ENCODE measurements at places on chromosomes 4 and X. TPM values are rescaled to one million over a fixed set of nuclear protein-coding genes. Genes with fewer than 3 reads are reported as not detected.

- no peak overlapping the region for H3K4me3 ChIP-seq
- peak; percentile 32 for DNase-seq
- no peaks in the 10 kb centered on the region for H3K27me3 ChIP-seq
- no peaks in the 10 kb centered on the region for H3K4me1 ChIP-seq
- no peaks in the 10 kb centered on the region for H3K36me3 ChIP-seq
These were observed 44.0 kb downstream of the SLC25A5 start for GRCh38 chrX:119512146-119512800.

DNA sequence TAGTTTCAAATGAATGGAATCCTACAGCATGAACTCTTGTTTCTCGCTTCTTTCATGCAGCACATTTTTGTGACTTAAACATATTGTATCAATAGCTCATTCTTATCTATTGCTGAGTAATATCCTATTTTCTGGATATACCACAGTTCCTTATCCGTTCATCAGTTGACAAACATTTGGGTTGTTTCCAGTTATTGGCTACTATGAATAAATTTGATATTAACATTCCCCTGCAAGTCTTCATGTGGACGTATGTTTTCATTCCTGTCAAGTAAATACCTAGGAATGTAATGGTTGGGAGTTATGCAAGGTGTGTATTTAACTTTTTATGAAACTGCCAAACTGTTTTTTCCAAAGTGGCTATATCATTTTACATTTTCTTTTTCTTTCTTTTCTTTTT is 114.0 kb upstream of the SH3RF1 start:
- no peak overlapping the region for H3K4me3 ChIP-seq
- H3K27ac ChIP-seq = no peak overlapping the region
- H3K27me3 ChIP-seq = no peaks in the 10 kb centered on the region
- DNase-seq = peak; percentile 32
- H3K4me1 ChIP-seq = peaks cover 6% of the 10 kb centered on the region

- H3K4me3 ChIP-seq = no peak overlapping the region
- no peaks in the 10 kb centered on the region for H3K36me3 ChIP-seq
These were observed 586.0 kb upstream of the AADAT start for GRCh38 chr4:170675568-170676262.

DNA sequence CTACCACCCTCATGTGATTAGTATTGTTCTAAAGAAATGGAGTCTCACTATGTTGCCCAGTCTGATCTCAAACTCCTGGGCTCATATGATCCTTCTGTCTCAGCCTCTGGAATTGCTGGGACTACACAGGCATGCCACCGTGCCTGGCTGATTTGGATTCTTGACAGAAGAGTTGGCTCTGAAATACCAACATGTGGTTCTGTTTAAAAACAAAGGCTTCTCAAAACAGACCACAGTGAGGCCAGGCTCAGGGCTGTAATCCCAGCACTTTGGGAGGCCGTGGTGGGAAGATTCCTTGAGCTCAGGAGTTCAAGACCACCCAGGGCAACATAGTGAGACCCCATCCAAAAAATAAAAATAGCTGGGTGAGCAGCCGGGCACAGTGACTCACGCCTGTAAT is 126.7 kb downstream of the DHRSX start:
- DNase-seq = peak; percentile 30
- H3K27ac ChIP-seq = no peak overlapping the region
- no peaks in the 10 kb centered on the region for H3K27me3 ChIP-seq
- no peaks in the 10 kb centered on the region for H3K36me3 ChIP-seq
- no peak overlapping the region for H3K4me3 ChIP-seq

DNA sequence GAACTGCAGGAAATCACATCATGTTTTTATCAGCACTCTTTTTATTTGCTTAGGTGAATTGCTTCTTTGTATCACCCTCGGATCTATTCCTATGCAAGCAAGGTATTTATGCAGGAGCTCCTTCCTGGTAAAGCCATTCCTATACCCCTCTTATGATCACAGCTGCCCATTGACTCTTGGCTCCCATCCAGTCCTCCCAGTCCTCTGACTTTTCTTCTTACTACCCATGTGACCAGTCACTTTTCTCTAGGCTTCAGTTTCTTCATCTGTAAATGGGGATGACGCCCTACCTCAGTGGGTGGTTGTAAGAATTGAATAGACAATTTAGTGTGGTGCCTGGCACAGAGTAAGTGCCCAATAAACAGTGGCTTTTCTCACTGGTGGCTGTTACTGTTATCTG is 144.9 kb downstream of the FHIP1A start:
- no peak overlapping the region for H3K27ac ChIP-seq
- no peak for DNase-seq
- H3K4me1 ChIP-seq = no peaks in the 10 kb centered on the region
- H3K27me3 ChIP-seq = peaks cover 5% of the 10 kb centered on the region
- no peaks in the 10 kb centered on the region for H3K36me3 ChIP-seq

- no peak for DNase-seq
- H3K27ac ChIP-seq = no peak overlapping the region
- no peaks in the 10 kb centered on the region for H3K4me1 ChIP-seq
- no peaks in the 10 kb centered on the region for H3K36me3 ChIP-seq
- H3K4me3 ChIP-seq = no peak overlapping the region
These were observed 112.4 kb upstream of the CXCL13 start for GRCh38 chr4:77493120-77493752.

DNA sequence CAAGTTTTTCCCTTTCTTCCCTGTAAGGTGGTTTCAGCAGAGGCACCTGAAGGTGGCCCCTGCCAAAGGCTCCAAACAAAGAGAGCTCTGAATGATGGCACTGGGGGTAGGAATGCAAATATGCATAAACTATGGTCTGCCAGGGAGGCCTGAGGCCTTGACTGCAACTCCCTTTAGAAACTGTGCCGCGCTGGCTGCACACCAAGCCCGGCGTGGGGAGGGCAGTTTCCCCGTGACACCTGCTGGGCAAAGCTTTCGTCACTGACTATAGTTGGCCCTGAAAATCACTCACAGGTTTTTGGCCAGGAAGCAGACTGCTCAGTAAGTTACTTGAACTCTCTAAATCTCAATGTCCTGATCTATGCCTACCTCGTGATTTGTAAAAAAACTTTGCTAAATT is 97.8 kb upstream of the ATOH1 start:
- H3K27me3 ChIP-seq = no peaks in the 10 kb centered on the region
- H3K27ac ChIP-seq = no peak overlapping the region
- no peak overlapping the region for H3K4me3 ChIP-seq
- DNase-seq = no peak

- no peak overlapping the region for H3K4me3 ChIP-seq
- no peak overlapping the region for H3K27ac ChIP-seq
- H3K36me3 ChIP-seq = no peaks in the 10 kb centered on the region
- H3K4me1 ChIP-seq = no peaks in the 10 kb centered on the region
- no peaks in the 10 kb centered on the region for H3K27me3 ChIP-seq
These were observed 22.7 kb downstream of the JAKMIP1 start for GRCh38 chr4:6177587-6178197.

DNA sequence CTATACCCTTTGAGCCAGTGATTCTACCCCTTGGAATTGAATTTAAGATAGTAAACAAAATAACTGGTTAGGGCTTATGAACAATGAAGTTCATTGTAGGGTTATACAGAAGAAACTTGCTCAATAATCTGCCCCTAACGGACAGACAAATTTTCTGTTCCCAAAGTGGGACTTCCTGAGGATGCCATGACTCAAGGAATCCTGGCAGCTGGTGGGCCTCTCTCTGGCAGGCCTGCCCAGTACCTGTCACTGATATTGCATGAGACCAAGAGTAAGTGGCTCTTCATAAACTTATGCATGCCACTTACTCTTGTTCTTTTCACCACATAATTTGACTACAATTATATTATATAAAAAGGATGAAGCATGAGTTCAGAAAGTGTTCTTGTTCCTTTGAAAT is 41.5 kb downstream of the GPRIN3 start:
- no peaks in the 10 kb centered on the region for H3K36me3 ChIP-seq
- DNase-seq = no peak
- H3K4me3 ChIP-seq = no peak overlapping the region
- no peaks in the 10 kb centered on the region for H3K4me1 ChIP-seq
- no peaks in the 10 kb centered on the region for H3K27me3 ChIP-seq
- H3K27ac ChIP-seq = no peak overlapping the region

- no peaks in the 10 kb centered on the region for H3K27me3 ChIP-seq
- no peak for DNase-seq
- H3K4me3 ChIP-seq = no peak overlapping the region
- no peaks in the 10 kb centered on the region for H3K4me1 ChIP-seq
- no peak overlapping the region for H3K27ac ChIP-seq
These were observed 91.2 kb downstream of the FAM53A start for GRCh38 chr4:1592709-1593417.

- H3K27me3 ChIP-seq = no peaks in the 10 kb centered on the region
- H3K4me1 ChIP-seq = no peaks in the 10 kb centered on the region
- no peak overlapping the region for H3K4me3 ChIP-seq
- no peak overlapping the region for H3K27ac ChIP-seq
- no peak for DNase-seq
These were observed 51.7 kb upstream of the AP1S2 start for GRCh38 chrX:15906041-15906943.

- no peak overlapping the region for H3K27ac ChIP-seq
- no peak overlapping the region for H3K4me3 ChIP-seq
- no peaks in the 10 kb centered on the region for H3K4me1 ChIP-seq
- H3K27me3 ChIP-seq = no peaks in the 10 kb centered on the region
These were observed 110.3 kb upstream of the ZXDB start for GRCh38 chrX:57481514-57481913.

DNA sequence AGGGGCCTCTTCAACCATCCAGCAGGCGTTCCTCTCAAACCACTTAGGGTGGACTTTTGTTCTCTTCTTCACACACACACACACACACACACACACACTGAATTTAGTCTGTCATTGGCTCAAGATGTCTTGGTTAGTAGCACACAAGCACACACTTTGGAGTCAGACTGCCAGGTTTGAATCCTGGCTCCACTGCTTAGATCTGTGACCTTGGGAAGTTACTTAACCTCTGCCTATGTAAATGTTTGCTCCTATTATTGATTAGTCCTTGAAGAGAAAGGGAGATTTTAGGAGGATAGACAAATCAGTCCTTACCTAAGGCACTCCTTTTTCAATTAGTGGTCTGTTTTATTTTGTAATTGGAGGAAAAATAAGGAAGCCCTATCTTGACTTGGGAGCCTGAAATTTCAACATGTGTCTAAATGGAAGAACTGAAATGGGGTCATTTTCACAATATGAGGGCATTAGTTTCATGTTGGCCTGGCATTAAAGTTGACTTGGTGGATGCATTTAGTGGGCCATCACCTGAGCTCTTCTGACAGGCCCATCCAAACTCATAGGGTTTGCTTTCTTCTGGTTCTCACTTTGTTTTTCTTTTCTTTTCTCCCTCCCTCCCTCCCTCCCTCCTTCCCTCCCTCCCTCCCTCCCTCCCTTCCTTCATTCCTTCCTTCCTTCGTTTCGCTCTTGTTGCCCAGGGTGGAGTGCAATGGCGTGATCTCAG is 13.3 kb upstream of the TMEM131L start:
- no peak overlapping the region for H3K4me3 ChIP-seq
- no peaks in the 10 kb centered on the region for H3K4me1 ChIP-seq
- no peak for DNase-seq
- H3K36me3 ChIP-seq = no peaks in the 10 kb centered on the region
- H3K27me3 ChIP-seq = no peaks in the 10 kb centered on the region
- no peak overlapping the region for H3K27ac ChIP-seq

DNA sequence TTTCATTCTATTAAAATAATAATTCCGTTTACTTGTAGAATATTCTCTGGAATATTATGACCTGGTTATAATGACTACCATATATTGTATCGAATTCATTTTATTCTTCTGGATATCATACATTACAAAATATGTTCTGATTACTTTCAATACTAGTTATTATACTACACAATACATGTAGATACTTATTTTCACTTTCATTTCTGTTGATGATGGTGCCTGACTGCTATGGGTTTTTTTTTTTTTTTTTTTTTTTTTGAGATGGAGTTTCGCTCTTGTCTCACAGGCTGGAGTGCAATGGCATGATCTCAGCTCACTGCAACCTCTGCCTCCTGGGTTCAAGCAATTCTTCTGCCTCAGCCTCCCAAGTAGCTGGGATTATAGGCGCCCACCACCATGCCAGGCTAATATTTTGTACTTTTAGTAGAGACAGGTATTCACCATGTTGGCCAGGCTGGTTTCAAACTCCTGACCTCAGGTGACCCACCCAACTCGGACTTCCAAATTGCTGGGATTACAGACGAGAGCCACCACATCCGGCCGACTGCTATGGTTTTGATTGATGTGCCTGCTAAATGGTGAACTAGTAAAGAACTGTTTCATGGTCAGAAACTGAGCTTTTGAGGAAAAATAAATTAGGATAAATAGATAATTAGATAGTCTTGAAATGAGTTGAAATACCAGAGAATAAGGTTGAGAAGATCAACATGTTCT is 39.5 kb downstream of the PCDH10 start:
- DNase-seq = no peak
- no peak overlapping the region for H3K4me3 ChIP-seq
- H3K27me3 ChIP-seq = no peaks in the 10 kb centered on the region
- peaks cover 9% of the 10 kb centered on the region for H3K4me1 ChIP-seq

GRCh38 chr4:86220121-86220520 is 139.7 kb downstream of the MAPK10 start:
- no peak overlapping the region for H3K4me3 ChIP-seq
- DNase-seq = peak; percentile 56
- H3K4me1 ChIP-seq = no peaks in the 10 kb centered on the region
- no peak overlapping the region for H3K27ac ChIP-seq
- no peaks in the 10 kb centered on the region for H3K27me3 ChIP-seq

GRCh38 chr4:130563185-130563888 is 1467.4 kb downstream of the C4orf33 start:
- H3K4me1 ChIP-seq = no peaks in the 10 kb centered on the region
- DNase-seq = peak; percentile 49
- peak overlapping the region; percentile 47 for H3K4me3 ChIP-seq
- H3K36me3 ChIP-seq = no peaks in the 10 kb centered on the region

DNA sequence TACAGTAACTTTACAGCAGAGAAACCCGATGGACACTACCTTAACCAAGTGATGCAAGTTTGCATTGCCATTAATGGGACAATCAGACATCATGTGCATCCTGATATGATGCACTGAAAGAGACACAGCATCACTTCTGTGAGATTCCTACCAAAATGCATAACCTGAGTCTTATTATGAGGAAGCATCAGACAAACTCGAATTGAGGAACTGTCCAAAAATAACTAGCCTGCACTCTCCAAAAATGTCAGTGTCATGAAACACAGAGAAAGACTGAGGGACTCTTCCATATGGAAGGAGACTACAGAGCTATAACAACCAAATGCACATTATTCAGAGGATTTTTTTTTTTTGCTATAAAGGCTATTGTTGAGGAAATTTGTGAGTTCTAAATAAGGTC is 66.6 kb upstream of the IQSEC2 start:
- H3K4me3 ChIP-seq = no peak overlapping the region
- H3K36me3 ChIP-seq = no peaks in the 10 kb centered on the region
- H3K27ac ChIP-seq = no peak overlapping the region

Gene NUDT11
- total RNA-seq = 12.7 TPM

Gene SLC34A2
- total RNA-seq = 0.26 TPM

Gene PAGE2B
- total RNA-seq = not detected

Gene ADH1A
- not detected for total RNA-seq

Gene NXF3
- total RNA-seq = not detected

Data from astrocyte (in vitro differentiated cells and primary cell).